Anterior cingulate cortex (tissue), 58 donors: ENCODE measurements at places on chromosomes 7 and 10.

GRCh38 chr7:128922496-128923410 lies 12.2 kb upstream of the KCP start:
- no peak for DNase-seq

GRCh38 chr7:117146059-117146458 lies 176.8 kb downstream of the WNT2 start:
- DNase-seq, result no peak

DNA sequence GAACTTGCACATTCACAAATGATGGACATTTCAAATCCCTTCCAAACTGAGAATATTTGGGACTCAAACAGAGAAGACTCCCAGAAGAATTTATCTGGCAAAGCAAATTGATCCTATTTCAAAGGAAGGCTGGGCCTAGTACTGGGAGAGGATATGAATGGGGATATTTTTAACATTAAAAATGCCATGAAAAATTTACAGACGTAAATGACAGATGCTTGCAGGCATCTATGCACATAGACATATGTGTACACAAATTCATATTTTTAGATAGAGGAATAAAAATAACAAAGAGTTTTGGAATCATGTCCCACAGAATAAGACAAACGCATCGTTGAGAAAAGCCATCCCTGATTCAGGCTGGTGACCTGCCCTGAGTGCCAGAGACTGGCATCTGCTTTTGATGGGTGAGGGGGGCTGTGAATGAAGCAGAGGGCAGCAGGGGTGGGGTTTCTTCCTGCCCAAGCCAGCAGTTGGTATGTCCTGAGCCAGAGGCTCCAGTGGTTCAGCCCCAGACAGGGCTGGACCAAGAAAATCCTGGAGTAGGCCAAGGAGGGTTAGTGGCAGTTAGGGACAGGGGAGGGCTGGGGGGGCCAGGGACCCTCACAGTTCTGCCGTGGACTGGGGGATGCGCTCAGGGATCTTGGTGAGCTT lies 138.5 kb downstream of the SLIT1 start:
- no peak for DNase-seq

DNA sequence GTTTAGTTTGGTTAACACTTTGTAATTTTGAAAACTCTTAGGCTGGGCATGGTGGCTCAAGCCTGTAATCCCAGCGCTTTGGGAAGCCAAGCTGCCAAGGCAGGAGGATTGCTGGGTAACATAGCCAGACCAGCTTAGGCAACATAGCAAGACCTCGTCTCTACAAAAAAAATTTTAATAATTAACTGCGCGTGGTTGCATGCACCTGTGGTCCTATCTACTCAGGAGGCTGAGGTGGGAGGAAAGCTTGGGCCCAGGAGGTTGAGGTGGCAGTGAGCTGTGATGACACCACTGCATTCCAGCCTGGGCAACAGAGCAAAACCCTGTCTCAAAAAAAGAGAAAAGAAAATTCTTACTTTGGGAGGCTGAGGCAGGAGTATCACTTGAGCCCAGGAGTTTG lies 18.2 kb downstream of the MYOZ1 start:
- DNase-seq, result no peak

DNA sequence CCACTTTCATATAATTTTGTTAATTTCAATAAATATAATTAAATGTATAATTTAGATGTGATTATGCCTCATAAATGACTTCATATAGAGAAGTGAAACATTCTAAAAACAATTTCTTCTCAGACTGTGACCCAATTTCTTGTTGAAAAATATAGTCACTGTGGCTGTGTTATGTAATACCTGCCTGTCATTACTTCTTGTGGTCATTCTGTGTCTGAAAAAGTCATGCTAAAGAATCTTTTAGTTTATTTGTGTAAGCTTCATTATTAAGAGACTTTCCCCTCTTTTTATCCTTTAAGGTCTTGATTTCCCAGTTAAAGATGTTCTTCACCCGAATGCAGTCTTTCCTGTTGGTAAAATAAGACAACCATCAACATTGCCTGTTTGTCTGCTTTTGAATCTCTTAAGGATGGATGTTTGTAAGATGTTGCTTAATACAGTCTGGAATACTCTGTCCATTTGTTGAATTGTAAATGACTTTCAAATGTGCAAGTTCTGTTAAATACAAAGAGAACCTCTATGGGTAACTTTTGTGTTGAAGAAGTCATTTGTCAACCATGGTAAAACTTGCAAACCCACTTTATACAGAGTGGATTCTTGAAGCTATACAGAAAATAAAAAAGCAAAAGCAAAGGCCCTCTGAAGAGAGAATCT lies 16.0 kb downstream of the KAT6B start:
- no peak for DNase-seq
